ENCODE measurements at places on chromosomes 3 and 15.

DNA sequence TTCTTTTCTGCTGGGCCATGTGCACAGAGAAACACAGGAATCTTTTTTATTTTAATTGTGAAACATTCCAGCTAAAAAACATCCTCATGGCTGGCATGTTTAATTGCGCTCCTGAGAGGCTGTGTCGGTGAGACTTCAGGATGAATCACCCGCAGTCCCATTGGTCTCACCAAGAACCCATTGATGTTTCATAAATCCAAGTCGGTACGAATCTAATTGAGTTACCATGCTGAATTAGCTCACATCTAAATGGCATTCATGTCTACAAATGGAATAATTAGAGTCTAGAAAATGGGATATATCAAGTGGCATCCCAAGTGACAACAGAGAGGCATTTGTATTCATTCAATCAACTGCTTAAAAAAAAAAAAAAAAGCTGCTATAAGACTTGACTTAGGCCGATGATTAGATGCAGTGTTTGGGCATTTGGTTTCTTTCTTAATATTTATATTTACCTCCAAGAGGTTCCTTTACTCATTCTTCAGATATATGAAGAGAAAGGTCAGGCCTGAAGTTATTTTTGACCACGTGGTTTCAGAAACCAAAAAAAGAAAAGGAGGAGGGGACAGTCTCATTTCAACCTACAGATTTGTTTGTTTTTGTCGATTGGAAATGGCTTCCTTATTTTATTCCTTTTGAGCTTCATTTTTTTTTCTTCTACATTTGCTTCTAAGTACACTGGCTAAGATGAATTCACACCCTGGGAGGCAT, 79.1 kb upstream of the FOXB1 start:
- no peak for DNase-seq

- DNase-seq: no peak
Observed at GRCh38 chr15:63054985-63055384, 12.4 kb downstream of the TPM1 start.

DNA sequence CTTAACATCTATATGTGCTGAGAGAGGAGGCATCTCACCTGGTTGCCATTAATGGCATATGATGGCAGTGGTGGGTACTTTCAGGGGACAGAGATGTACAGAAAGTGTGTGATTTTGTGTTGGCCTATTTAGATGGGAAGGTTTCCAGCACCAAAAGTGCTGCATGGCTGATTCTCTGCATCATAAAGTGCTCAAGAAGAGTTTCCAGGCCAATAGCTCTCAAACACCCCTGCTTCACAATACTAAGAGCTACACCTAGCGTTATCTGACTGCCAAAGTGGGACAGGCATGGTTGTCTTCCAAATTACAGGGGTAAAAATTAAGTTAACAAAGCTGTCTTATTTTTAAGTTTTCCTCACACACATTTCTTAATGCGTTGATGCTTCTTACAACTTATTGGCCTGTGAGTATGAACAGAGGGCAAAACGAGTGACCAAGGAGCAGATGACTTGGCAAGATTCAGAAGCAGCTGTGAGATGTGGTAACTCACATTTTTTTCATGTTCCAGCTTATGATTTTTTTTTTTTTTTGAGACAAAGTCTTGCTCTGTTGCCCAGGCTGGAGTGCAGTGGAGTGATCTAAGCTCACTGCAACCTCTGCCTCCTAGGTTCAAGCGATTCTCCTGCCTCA, 41.4 kb upstream of the VEPH1 start:
- no peak for DNase-seq

DNA sequence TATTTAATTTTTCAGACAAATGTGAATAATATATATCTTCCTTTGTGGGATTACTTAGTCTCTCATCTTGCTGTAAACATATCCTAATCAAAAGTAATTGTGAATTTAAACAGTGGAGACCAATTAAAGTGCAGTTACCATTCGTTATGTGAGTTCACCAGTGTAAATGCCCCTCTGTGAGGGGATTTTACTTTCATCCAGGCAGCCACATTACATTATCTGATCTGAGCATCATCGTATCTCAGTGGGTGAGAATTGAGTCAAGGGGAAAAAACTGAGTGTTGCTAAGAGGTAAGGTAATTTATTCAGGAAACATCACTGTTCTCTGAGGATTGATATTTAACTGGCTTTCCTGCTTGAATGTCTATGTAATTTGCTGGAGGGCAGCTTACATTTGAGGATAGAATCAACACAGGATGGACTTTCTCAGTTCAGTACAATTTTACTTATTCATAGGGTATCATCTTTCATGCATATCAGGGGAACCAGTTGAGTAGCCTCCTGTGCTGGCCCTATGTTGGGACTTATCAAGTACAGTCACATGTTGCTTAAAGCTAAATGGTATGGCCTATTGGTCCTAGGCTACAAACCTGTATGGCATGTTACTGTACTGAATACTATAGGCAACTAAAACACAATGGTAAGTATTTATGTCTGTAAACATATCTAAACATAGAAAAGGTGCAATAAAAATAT, 219.7 kb downstream of the CD47 start:
- DNase-seq: no peak

- DNase-seq: no peak
Observed at GRCh38 chr3:10683106-10683505, 132.9 kb upstream of the SLC6A11 start.

DNA sequence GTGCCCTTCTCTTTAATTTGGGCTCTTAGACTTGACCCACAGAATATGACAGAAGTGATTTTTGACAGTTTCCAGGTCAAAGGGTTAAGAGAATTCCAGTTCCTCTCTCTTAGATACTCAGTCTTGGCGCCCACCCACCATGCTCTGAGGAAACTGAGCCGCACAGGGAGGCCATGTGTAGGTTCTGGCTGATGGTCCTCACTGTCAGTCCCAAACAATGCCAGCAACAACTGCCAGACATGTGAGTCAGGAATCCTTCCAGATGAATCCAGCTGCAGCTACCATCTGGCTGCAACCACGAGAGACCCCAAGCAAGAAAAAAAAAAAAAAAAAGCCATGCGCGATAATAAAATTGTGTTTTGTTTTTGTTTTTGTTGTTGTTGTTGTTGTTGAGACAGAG, 326.6 kb downstream of the MAGI1 start:
- DNase-seq: no peak

GRCh38 chr15:80991421-80991820, 1.8 kb upstream of the MESD start:
- no peak for DNase-seq

DNA sequence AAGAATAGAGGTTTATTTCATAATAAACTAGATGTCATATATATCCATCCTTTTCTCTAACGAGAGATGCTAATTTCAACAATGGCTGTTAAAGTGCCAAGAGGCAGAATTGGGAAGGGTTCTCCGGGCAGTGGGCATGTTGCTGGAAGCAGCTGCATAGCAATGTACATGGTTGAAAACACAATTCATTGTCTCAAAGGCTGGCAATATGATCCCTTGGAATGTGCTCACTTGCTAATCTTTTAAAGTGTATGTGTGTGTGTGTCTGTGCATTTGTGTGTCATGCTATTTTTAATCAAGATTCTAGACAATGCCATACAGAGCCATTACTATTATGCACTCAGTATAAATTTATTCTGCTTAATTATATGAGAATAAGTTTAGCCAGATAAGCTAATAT, 1020.3 kb downstream of the NAALADL2 start:
- peak; percentile 15 for DNase-seq

DNA sequence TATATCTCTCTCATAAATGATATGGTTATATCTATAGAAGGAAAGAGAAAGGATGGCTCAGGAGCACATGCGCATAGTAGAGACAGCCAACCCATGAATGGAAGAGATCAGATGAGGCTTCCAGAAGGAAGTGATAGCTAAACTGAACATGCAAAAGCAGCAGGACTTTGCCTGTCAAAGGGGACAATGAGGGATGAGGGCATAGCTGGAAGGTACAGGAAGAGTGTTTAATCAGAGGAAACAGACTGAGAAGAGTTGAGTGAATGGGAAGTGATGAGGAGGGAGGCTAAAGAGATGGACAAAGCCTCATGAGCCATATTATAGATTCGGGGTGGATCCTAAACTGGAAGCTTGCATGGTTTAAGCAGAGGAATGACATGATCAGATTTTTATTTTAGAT, 26.5 kb upstream of the VEPH1 start:
- DNase-seq: no peak

- DNase-seq: no peak
Observed at GRCh38 chr3:108862865-108863798, 40.5 kb downstream of the TRAT1 start.

DNA sequence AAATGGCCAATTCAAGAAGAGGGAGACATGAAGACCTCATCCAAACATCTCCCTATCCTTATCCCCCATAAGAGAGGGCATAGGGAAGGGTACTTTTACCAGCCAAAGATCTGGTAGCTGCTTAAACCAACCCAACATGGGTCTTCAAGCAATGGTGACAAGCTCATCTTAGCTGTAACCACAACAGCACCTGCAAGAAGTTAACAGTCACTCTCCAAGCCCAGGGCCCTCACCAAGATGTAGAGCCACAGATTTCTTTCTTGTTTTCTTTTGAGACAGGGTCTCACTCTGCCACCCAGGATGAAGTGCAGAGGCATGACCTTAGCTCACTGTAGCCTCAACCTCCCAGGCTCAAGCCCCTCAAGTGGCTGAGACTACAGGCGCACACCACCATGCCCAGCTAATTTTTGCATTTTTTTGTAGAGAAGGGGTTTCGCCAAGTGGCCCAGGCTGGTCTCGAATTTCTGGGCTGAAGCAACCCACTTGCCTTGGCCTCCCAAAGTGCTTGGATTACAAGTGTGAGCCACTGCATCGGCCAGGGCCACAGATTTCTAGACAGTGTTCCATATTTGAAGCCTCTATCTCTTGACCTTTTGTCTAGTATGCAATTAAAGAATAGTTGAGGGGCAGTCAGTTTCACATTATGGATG, 57.1 kb downstream of the DHX30 start:
- DNase-seq: no peak

DNA sequence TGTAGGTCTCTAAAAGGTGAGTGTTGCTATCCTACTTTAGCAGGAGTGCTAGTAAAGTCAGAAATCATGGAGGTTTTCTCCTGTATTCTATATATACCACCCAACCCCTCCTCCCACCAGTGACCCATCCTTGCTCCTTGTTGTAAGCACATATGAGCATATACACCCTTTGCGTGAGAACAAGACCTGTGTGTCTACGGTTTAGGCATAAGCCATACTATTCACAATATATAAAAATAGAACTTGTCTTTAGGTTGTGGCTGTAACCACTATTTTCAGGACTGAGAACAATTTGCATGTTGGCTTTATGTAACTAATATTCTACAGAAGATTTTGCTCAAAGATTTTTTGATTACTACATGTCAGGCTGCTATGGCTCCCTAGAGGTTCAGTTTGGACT, 59.1 kb upstream of the TOP2B start:
- DNase-seq: no peak

GRCh38 chr15:61389334-61390028, 160.4 kb upstream of the RORA start:
- no peak for DNase-seq

- no peak for DNase-seq
Observed at GRCh38 chr3:13425689-13426088, 5.6 kb upstream of the NUP210 start.

DNA sequence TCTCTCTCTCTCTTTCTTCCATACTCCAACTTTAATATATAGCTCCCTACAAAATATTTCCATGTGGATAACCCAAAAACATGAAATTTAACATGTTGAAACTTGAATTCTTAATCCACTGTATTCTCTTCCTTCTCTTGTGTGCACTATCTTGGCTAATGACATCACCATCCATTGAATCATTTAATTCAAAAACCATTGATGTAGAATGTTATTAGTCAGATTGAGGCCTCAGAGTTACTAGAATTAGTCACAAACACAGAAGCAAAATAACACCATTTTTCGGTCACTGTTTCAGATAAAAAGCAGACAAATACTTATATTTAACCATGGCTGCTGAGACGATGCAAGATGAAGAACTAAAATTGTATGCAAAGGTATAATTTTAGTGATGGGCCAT, 256.9 kb upstream of the LRRC3B start:
- no peak for DNase-seq

- DNase-seq: peak; percentile 9
Observed at GRCh38 chr3:122665226-122665786, 15.3 kb upstream of the PARP14 start.

GRCh38 chr15:61018083-61018482, 211.0 kb downstream of the RORA start:
- DNase-seq: no peak

- DNase-seq: no peak
Observed at GRCh38 chr3:152718810-152719209, 116.1 kb upstream of the P2RY1 start.

GRCh38 chr3:194272861-194273742, 78.0 kb downstream of the CPN2 start:
- DNase-seq: no peak

DNA sequence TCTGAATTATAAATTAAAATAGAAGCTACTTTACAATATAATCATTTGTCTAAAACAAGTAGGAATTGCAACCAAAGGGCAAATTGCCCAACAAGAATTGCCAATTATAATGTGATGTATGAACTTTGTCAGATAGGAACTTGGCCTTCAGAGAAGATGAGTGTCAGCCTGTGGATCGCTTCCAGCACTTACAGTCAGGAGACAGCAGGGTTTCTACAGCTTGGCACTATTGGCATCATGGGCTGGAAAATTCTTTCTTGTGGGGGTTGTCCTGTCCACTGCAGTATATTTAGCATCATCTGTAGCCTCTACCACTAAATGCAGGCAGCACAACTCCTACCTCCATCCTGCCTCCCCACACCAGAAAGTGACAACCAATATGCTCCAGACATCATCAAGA, 48.1 kb upstream of the CRBN start:
- no peak for DNase-seq

GRCh38 chr15:59321000-59321689, 51.5 kb downstream of the MYO1E start:
- no peak for DNase-seq

DNA sequence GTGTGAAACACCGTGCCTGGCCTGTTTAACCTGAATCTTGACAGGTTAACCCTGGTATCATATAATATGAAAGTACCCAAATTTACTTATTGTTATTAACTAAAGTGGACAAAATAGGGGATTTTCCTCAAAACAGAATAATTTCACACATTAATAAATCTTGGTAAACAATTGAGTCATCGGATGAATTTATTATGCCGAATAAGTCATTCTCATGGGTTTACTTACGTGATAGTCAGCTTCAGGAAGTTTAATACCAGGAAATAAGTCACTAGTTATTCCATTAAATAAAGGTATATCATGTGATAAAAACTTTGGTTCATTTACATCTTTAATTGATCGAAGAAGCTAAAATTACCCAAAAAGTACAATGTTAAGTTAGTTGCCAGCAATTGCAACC, 99.7 kb downstream of the DNAH12 start:
- DNase-seq: no peak

DNA sequence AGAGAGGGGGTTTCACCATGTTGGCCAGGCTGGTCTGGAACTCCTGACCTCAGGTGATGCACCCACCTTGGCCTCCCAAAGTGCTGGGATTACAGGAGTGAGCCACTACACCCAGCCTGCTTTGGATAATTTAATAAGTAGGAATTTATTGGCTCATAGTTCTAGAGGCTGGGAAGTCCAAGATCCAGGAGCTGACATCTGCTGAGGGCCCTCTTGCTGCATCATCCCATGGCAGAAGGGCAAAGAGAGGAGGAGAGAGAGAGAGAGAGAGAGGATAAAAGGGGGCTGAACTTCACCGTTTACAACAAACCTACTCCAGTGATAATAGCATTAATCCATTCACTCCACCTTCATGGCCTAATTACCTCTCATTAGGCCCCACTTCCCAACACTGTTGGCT, 62.0 kb upstream of the HES1 start:
- DNase-seq: no peak

Data from retina (tissue), 1 donor.